ENCODE measurements at places on chromosomes 5 and 9.

DNA sequence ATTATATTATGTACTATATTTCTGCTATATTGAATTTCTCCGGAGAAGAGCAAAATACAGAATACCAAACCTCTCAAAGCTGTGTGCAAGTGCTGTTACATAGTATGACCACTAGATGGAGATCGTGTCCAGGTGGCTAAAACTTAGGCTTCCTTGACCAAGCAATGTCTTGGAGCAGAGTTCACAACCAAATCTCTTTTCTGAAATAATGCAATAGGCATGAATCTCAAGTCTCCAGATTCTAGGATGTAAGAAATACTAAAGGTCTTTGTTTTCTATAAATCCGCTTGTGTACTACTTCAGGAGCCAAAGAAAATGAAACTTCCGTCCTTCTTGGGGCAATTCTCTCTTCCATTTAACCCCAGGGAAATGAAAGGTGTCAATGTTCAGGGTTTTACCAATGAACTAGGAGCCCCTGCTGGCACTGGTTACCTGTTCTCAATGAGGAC is 181.5 kb upstream of the RAI14 start:
- DNase-seq: no peak

- no peak for DNase-seq
These were observed 283.0 kb downstream of the CEMIP2 start for GRCh38 chr9:71485326-71485725.

- DNase-seq: no peak
These were observed 49.4 kb upstream of the ORM1 start for GRCh38 chr9:114273461-114273881.

GRCh38 chr9:85743275-85744128 is 1.7 kb upstream of the AGTPBP1 start:
- DNase-seq: no peak

DNA sequence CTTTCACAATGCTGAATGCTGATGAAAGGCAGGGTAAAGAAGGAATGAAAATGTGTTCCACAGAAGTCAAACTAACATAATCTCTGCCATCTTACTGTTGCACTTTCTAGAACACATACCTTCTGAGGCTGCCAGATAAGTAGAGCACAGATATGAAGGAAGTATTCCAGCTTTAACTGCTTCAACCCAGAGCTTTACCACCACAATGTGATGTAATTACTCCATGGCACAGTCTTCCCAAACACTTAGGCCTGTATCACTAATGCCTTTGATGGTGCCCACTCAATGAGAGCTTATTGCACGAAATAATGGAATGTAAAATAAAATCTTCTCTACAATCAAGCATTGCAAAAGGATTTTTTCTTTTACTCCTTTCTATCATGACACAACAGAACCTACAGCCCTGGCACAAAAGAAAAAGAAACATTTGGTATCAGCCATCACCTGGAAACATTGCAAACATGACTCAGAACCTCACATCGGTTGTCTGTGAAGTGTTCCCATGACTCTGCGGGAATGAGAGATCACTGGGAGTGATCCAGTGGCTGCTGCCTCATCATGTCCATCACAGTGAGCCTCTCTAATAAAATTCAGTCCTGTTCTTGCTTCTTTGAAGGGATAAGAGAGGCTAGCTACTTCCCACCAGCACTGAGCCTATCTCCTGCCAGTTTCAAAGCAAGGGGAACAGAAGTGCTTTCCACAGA is 385.8 kb downstream of the EFNA5 start:
- no peak for DNase-seq

DNA sequence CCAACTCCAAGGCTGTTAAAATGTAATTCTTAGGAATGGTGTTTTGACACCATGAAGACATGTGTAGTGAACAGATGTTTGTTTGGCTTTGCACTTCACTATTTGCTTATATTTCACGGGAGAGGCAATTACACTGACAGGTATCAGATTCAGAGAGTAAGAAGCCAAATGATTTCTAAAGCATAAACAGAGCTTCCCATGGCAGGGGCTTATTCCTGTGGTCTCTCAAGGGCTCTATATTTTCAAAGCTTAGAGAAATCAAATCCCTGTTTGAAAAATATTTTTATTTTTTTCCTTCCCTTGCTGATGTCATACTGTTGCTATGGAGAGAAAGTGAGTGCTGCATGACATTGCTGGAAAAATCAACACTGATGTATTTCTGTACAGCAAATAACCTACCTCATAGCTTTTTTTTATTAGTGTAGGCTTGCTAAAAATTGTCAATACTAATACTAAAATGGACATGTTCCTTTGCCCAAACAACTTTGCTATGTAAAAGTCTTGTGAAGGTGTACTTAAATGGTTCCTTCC is 161.4 kb downstream of the GIN1 start:
- no peak for DNase-seq

All from activated T-helper 9 cell treated with anti-CD3 and anti-CD28 coated beads, Interleukin-2, amount 50 U/mL, for 16 hours (primary cell).